Stimulated activated CD4-positive, alpha-beta T cell treated with anti-CD3 and anti-CD28 coated beads, Interleukin-15, amount 100 ng/mL, for 48 hours (primary cell): ENCODE measurements at places on chromosomes 2 and 18.

DNA sequence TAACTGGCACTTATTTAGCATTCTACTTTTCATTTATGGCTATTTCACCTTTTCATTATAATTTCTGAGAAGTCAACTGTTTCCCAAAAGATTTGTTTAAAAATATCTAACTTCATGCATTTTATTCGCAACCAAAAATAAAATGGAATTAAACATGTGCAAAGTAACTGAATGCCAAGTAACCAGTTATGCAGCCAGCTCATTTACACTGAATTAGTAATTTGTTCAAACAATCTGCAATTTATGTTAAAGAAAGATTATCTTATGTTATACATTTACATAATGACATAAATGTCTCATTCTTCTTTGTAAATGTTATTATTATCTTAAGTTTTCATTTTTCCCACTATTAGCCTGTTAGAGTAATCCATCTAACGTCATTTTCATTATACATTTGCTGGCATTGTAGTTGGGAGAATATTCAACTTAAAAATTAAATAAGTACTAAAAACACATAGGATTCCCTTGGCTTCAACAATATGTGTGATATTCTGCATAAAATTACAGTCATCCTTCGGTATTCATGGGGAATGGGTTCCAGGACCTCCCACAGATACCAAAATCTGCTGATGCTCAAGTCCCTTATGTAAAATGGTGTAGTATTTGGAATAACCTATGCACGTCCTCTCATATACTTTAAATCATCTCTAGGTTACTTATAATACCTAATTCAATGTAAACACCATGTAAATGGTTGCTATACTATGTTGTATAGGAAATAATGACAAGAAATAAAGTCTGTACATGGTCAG lies 43.7 kb upstream of the STAM2 start:
- no peak for DNase-seq

GRCh38 chr18:36724591-36725001 lies 104.2 kb downstream of the TPGS2 start:
- DNase-seq = no peak

DNA sequence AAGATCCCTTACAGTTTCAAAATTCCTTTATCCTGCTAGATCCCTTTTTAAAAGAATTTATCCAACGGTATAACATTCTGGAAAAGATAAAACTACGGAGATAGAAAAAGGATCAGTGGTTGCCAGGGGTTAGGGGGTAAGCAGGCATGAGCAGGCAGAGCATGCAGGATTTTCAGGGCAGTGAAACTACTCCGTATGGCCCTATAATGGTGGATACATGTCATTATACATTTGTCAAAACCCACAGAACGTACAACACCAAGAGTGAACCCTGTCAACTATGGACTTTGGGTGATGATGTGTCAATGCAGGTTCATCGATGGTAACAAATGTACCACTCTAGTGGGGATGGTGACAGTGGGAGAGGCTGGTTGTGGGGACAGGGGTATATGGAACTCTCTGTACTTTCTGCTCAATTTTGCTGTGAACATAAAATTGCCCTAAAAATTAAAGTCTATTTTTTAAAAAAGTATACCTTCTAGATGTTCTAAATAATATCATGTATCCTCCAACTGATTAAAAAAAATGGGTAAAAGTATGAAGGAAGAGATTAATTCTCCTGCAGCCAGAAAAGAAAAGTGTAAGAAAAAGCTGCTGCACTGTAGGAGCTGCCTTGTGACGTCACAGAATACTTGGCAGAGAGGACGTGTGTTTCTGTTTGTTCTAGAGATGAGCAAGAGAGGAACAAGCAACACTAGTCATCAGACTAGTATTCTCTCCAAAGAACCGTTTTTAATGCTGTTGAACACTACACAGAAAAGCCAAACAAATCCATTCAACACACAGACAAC lies 23.6 kb downstream of the ANKRD44 start:
- DNase-seq = no peak

DNA sequence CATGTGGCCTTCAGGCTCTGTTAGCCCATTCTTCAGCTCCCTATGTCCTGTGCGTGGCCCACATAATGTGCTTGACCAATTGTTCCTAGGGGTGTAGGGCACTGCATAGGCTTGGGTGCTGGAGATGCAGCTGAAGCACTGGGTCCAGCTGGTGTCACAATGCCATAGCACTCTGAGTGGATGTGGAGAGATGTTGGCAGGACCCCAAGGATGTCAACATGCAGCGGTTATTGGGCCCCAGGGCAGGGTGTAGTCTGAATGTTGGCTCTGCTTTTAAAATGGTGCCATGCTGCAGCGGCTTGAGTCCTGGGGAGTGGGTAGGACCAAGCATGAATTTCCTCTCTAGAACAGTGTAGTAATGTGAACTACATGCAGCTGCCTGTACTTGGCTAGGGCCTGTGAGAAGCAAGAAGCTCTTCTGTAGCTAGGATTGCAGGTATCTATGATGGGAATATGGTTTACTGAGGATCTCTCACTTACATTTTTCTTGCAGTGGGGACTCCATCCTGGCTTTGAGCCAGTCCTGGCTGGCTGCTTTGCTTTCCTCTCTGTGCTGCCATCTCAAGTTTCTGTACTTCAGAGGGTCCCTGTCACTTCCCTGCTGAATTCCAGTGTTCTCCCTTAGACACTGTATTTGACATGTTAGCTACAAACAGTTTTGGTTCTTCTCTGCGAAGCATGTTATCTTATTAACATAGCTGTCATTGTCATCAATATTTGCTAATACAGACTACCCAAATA lies 148.4 kb downstream of the CSRNP3 start:
- no peak for DNase-seq

- DNase-seq = no peak
Measured at GRCh38 chr2:82428251-82428650, 2030.8 kb downstream of the SUCLG1 start.

DNA sequence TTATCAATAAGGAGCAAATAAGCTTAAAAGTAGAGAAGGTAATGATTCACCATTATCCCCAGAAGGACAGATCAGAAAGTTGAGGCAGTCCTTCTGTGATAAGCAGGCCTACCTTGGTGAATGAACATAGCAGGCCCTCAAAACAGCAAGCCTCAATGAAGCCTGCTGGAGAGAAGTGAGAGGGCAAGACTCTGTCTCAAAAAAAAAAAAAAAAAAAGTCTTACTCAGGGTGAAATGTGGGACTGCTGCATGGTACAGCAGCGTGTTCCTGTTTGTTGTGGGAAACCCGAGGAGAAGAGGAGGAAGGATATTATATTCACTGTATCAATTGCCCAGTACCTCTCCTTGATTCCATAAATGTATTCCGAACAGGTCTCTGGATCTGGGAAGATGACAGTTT lies 8.7 kb upstream of the HAT1 start:
- no peak for DNase-seq
